Stimulated activated CD8-positive, alpha-beta memory T cell treated with anti-CD3 and anti-CD28 coated beads, Interleukin-2, amount 100 ng/mL, for 1 hour (primary cell): ENCODE measurements at places on chromosomes 3 and 15.

DNA sequence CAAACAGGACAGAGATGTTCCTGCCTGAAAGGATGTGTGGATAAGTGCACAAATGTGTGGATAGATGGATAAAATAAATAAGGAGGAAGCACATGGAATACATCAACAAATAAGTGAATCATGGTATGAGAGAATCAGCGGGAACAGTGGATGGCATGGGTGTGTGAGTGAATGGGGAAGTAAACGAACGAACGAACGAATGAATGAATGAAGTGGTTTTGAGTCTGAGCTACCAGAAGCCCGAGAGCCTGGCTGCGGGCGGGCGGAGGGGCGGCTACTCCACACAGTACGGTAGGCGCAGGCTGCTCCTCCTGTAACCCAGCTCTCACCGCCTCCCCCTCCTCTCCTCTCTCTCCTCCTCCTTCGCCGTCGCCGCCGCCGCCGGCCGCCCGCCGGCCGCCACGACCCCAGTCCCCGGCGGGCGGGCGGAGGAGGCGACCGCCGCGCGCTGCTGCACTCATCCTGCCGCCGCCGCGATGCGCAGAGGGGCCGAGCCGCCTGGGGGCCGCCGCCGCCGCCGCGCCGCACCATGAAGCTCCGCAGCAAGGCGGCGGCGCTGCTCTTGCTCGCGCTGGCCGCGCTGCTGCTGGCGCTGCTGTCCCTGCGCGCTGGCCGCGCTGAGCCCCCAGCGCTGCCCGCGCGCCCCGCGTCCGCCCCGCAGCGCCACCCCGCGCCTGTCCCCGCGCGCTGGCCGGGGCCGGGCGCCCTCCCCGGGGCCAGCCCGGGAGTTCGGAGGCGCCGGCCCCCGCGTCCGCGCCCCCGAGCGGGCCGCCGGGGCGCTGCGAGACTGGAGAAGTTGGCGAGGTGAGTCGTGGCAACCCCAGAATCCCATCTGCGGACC is at the start of gene GXYLT2:
TSS of gene GXYLT2 (plus strand) at position 342 of the 841 bp plus-strand sequence. CDS start at position 530, 188 bp downstream.
- DNase-seq = no peak

GRCh38 chr3:40268802-40269524 is 40.5 kb upstream of the EIF1B start:
- DNase-seq = no peak

DNA sequence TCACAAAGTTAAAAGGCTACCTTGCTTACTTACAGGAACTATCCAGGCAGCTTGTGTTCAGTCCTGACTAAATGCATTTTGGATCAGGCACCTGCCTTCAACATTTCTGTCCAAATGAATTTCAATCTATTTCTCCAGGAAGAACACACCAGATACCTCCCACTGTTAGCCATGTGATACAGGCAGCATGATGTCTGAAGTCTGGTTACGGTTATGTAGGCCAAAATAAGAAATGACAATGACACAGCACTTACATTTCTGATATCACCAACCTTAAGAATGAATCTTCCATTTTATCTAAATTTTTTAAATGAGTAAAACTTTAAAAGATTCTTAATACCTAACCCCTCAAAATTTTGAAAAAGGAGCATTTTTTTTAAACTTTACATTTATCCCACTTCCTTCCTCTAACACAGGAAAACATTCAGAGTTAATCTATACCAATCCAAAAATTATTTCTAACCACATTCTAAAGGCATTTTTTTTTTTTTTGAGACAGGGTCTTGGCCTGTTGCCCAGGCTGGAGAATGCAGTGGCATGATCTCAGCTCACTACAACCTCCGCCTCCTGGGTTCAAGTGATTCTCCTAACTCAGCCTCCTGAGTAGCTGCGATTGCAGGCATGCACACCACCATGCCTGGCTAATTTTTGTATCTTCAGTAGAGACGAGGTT is at the start of gene MAP4:
TSS of gene MAP4 (minus strand) at position 116 of the 673 bp plus-strand sequence. CDS start 17,556 bp downstream, outside the sequence.
- no peak for DNase-seq

- DNase-seq = no peak
Measured at GRCh38 chr3:59116233-59116537, 66.4 kb upstream of the CFAP20DC start.
